ENCODE measurements at places on chromosomes 12 and 14.

DNA sequence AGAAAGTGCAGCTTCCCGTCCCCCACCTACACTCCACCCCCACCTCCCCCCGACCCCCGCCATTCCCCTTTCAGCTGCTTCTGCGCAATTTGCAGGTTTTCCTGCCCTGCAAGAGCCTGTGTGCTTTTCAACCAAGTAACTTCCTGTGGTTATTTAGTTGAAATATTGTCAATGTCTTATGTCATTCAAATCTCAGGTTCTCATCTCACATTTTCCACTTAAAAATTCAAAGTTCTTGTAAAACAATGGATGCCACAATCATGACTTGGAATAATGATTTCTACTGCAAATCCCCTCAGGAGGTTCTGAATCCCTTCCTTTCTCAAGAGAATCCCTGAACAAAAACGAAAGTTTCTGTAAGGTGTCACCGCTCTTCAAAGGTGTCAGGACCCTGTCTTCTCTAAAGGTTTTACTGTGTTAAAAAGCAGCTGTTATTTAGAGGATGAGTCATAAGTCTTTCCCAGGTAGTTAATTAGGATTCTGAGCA, 31.6 kb downstream of the WBP11 start:
- ATAC-seq: no peak

- no peak for ATAC-seq
Observed at GRCh38 chr12:30134229-30134628, 350.5 kb upstream of the TMTC1 start.

- ATAC-seq: no peak
Observed at GRCh38 chr14:94045101-94045500, 19.0 kb downstream of the OTUB2 start.

DNA sequence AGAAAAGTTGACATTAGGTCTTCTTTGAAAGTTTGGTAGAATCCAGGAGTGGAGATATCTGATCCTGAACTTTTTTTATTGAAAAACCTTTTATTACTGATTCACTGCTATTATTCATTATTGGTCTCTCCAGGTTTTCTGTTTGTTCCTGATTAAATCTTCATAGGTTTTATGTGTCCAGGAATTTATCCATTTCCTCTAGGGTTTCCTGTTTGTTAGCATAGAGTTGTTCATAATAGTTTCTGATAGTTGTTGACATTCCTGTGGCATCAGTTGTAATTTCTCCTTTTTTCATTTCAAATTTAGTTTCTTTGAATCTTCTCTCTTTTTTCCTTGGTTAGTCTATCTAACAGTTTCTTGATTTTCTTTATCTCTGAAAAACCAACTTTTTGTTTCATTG, 370.3 kb downstream of the SLC6A15 start:
- ATAC-seq: no peak

DNA sequence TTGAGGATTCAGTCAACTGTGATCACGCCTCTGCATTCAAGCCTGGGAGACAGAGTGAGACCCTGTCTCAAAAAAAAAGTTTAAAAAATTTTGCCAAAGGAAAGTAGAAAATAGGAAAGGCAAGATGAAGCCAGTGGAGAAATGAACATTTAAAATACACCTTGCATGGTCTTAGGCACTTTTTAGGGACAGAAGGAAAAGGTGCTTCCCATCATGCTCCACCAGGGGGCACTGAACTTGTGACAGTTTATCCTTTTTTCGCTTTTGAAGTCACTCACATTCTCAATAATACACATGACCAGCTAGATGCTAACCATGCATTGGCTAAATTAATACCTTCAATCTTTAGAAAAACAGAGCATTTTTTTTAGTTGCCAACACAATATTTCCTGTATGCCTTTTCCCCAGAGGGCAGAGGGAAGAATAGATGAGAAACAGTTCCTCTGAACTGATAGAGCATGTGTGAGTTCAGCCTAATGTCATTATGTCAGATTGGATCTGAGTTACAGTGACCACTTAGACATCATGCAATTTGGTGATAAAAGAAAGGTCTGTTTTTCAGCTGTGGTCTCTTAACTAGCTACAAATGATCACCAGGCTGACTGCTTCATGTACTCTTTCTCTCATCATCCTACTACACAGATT, 221.8 kb upstream of the SSTR1 start:
- ATAC-seq: no peak

DNA sequence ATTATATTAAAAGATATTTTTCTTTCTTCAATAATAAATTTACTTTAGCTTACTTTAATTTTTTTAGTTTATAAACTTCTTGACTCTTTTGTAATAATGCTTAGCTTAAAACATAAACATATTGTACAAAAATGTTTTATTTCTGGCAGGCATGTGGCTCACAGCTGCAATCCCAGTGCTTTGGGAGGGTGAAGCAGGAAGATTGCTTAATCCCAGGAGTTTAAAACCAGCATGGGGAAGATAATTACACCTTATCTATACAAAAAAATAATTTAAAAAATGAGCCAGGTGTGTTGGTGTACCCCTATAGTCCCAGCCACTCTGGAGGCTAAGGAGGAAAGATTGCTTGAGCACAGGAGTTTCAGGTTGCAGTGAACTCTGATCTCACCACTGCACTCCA, 120.7 kb downstream of the GPHN start:
- no peak for ATAC-seq

- no peak for ATAC-seq
Observed at GRCh38 chr14:36477266-36477665, 42.8 kb downstream of the NKX2-1 start.

DNA sequence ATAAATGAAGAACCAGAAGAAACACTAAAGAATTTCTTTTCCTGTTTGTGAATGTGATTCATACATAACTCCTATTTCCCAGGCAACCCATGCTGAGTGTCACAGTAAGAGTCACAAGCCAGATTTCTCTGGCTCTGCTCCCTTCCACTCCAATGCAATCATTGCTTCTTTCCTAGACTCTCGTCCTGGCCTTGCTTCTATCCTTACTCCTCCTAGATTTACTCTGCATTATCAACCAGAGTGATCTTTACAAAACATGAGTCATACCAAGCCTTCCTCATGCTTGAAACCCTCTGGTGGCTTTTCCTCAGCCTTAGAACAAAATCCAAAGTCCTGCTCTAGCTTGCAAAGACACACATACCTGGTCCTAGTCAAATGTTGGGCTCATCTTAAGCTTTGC, 13.3 kb downstream of the IL22 start:
- ATAC-seq: peak; percentile 87

- ATAC-seq: no peak
Observed at GRCh38 chr12:12384571-12385340, 27.9 kb downstream of the BORCS5 start.

DNA sequence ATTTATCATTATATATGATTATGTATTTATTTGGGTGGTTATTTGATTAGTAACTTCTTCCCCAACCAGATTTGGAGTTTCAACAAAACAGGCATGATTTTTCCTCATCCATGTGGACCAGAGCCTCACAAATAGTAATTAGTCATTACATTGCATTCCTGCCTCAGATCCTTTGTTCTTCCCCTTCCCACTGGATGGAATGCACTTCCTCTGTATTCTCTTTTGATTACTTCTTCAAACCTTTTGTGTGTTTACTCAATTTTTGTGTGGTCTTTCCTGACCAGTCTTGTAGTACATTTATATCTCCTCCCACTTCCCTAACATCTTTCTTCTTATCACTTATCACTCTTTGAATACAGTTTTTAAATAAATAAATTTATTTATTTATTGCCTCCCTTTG, 15.5 kb downstream of the SYT1 start:
- ATAC-seq: no peak

GRCh38 chr14:76699939-76700590, 61.2 kb upstream of the VASH1 start:
- ATAC-seq: no peak

- ATAC-seq: no peak
Observed at GRCh38 chr14:64089920-64090319, 204.3 kb downstream of the ESR2 start.

DNA sequence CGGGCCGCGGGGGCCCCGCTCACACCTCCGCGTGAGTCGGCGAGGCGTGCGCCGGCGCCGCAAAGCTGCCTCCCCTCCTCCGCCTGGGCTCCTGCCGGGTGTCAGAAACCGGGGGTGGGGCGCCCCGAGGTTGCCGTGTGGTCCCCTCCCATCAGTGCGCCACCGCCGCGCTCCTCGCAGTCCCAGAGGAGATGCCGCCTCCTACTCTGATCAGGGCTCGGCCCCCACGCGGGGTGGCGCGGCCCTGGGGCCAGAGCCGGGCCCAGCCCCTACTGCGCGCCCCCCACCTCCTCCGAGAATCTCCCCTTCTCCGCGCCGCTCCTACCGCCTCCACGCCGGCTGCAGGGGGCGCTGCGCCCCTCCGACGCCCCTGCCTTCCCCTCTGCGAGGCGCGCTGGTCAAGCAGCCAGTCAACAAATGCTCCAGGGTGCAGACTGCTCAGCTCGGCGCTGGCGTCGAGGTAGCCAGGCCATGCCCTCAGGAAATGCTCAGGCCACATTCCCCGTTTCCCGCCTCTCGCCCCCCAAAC, 467 bp upstream of the JAG2 start:
- ATAC-seq: peak; percentile 10

- ATAC-seq: no peak
Observed at GRCh38 chr14:70995211-70995610, 88.0 kb downstream of the PCNX1 start.

DNA sequence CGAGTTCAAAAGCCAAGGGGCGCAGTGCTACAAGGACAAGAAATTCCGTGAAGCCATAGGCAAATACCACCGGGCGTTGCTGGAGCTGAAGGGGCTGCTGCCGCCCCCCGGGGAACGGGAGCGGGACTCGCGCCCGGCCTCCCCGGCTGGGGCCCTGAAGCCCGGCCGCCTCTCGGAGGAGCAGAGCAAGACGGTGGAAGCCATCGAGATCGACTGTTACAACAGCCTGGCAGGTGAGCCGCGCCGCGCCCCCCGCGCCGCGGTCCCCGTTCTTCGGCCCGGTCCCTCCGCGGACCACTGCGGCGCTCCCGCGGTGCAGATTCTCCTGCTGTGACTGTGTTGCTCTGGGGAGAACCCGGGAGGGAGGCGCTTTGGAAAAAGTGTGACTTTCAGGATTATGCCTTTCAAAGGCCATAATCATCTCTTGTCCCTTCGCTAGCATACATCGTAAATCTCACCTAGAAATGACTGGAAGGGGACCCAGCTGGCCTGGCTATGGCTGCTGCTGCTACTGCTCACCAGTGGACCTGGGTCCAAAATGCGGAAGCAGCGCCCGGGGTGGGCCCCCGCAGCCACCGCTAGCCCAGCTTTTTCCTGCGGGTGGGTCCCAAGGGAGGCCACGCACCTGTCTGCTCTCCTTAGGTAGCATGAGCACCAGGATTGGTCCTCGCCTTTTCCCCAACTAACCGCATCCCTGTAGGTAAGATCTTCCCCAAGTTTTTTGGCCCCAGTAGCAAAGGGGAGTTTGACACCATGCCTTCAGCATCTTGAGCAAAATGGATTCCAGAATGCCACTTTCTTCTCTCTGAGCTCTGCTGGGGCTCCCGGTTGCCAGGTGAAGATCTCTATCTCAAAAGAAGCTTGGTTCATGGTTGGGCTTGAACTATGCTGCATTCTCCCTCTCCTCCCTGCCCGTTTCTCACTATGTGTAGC, 853 bp downstream of the TTC9 start:
- ATAC-seq: peak; percentile 42

GRCh38 chr12:66036317-66036716, 94.2 kb downstream of the LLPH start:
- peak; percentile 91 for ATAC-seq

GRCh38 chr14:77094672-77095284, 3.3 kb upstream of the CIPC start:
- ATAC-seq: no peak

DNA sequence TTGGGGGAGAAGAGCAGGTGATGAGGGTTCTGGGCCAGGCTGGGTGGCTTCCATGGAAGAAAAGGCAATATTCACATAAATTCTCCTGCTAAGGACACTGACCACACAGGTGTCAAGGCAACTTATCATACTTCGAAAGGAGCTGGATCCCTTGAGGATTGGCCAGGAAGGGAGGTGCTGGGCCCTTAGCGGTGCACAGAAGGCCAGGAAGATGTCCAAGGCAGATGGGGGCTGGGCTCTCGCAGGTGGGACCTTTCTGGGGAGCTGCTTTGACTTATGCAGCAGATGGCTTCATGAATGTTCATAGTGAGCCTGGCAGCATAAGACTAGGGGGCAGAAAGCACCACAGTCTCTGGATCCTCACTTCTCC, 3.9 kb downstream of the CD63 start:
- ATAC-seq: no peak

DNA sequence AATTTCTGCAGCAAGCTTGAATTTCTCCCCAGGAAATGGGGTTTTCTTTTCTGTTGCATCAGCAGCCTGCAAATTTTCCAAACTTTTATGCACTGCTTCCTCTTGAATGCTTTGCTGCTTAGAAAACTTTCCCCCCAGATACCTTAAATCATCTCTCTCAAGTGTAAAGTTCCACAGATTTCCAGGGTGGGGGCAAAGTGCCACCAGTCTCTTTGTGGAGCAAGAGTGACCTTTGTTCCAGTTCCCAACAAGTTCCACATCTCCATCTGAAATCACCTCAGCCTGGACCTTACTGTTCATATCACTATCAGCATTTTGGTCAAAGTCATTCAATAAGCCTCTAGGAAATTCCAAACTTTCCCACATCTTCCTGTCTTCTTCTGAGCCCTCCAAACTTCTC, 241.6 kb upstream of the TMTC1 start:
- no peak for ATAC-seq

- no peak for ATAC-seq
Observed at GRCh38 chr12:53738406-53739213, 11.4 kb upstream of the CALCOCO1 start.

GRCh38 chr14:64569138-64569631, 19.4 kb downstream of the PPP1R36 start:
- ATAC-seq: peak; percentile 62

GRCh38 chr12:117272690-117273089, 82.4 kb upstream of the FBXO21 start:
- ATAC-seq: no peak

- peak; percentile 1 for ATAC-seq
Observed at GRCh38 chr14:51398898-51399297, 158.9 kb downstream of the TMX1 start.

- no peak for ATAC-seq
Observed at GRCh38 chr12:52093346-52093745, 13.8 kb downstream of the SMIM41 start.

GRCh38 chr14:45083617-45083975, 320 bp upstream of the PRPF39 start:
- ATAC-seq: no peak

- ATAC-seq: no peak
Observed at GRCh38 chr12:25585021-25585523, 32.0 kb upstream of the LMNTD1 start.

Data from SK-N-SH treated with all-trans-retinoic acid at 6 μM for 48 hours (cell line).